ENCODE measurements at places on chromosomes 4 and X.

- no peak for DNase-seq
These were observed 4.9 kb upstream of the MAGEB17 start for GRCh38 chrX:16162391-16162790.

DNA sequence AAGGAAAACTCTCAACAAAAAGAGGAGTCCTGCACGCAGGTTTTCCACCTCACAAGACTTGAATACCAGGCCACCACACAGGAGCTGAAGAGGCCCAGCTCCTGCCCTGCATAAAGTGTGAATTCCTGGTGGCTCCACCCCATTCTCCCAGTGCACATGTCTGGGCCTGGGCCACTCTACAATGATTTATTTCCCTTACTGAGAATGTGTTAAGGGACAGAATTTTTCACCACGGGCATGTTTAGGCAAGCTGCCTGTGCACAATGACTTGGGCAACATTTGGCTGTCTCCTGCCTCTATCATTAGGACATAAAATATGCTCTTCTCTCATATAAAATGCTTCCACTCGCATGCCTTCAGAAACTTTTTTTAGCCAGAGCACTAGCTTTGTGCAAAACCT, 197.1 kb downstream of the SLC7A11 start:
- no peak for DNase-seq

DNA sequence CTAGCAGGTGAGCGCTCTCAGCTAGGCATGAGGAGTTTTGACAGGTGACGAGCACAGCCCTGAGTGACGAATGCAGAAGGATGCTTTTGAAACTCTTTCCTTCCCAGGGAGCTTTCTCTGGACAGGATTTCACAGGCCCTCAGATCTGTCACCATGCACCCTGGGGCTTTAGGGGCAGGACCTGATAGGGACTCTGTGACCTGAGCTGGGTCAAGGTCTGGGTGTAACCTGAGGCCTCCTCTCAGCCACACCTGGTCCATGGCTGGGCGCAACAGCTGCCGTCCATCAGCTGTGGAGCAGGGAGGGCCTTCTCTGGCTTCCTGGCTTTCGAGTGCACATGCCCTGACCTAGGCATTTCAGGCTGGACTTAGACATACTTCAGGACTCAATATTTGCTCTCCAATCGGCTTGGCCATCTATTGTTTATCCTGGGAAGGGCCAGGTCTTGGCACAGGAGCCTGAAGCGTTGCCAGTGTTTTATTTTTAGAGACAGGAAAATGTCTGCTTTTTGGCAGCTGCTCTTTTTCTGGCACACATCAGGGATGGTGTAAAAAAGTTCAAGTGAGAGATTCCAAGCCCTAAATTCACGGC, 56.4 kb downstream of the C4orf51 start:
- DNase-seq: no peak

DNA sequence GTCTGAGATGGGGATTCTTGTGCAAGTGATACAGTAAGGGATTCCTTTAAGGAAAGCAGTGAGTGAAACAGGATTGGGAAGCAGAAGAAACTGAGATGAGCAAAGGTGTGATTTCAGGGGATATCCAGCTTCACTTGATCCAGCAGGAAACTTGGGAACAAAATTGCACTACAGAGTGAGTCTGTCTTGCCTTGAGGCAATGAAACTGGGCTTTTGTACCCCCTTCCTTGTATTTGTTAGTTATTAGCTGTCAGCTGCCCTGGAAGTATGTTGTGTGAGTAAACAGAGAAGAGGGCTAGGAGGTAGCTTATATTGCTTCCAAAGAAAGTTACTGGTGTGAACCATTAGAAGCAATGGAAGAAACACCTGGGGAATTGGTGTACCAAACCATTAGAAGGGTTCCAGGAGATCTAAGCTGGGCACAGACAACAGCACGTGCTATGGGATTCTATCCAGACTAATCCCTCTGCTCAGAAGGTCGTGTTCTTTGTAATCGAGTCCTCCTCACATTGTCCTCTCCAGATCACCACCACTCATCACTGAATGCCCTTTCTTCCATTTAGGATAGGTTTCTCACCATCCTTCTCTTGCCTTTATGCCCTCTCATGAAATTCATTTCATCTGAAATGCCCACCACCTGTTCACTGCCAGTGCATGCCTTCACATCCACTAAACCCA, 76.0 kb downstream of the PDLIM5 start:
- DNase-seq: no peak

DNA sequence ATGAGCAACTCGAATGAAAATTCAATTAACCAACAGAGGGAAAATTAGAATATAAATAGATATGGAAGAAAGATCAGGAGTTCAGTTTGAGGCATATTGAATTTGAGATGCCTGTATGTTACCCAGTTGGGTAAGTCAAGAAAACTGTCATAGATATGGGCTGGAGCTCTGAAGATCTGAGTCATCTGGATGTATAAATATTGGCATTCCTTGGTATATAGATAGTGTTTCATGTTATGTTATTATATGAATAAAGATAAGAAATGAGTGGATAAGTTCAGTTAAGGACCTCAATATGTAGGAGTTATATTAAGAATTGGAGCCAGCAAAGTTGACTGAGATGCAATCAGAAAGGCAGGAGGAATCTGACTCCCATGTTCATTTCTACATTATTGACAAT, 543.6 kb upstream of the SMIM31 start:
- no peak for DNase-seq

GRCh38 chrX:41031256-41031967, 53.8 kb upstream of the USP9X start:
- no peak for DNase-seq

- DNase-seq: no peak
These were observed 434.6 kb downstream of the PCDH11X start for GRCh38 chrX:92213786-92214185.

DNA sequence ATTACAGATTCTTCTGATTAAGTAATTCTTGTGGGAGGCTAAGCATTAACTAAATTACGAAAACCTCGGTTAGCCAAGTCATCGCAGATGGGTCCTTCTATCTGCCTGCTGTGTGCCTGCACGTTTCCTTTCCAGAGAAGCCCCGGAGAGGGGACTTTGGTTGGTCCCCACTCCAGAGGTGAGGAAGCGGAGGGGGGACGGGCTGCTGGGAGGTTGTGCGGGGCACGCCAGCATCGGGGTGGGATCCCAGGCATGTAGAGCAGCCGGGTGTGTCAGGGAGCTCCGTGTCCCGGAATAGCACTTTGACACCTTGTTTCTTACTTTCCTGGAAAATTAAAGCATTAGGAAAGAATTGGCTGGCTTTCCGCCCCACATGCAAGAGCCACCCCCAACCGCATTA, 26.6 kb downstream of the PIGG start:
- no peak for DNase-seq

- no peak for DNase-seq
These were observed 3.7 kb upstream of the NR3C2 start for GRCh38 chr4:148445860-148446330.

DNA sequence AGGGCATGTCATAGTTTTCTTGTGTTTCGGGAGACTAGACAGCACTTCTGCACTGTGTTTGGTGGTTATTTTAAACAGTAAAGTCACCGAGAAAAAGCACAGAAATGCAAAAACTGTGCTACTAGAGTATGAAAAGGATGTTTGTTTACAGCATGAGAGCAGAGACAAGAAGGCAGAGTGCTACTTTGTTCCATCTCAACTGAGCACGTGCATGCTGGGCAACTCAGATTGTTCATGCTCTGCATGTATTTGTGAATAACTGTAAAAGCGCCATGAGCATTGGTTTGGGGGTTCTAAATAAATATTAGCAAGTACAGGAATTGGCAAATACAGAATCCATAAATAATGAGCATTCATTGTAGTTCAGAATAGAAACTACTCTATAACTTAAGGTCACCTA, 7.4 kb downstream of the EVC start:
- DNase-seq: no peak

All from HuH-7 (cell line).